ENCODE measurements at places on chromosomes 1 and 21. TPM values are rescaled to one million over a fixed set of nuclear protein-coding genes. Genes with fewer than 3 reads are reported as not detected.
A peak's percentile ranks its signal among the peaks of the same experiment; 100 is the strongest.

Gene FBXO2
- polyA plus RNA-seq: 14.3 TPM

Gene PRELP
- not detected for polyA plus RNA-seq

Gene LRRC38
- not detected for polyA plus RNA-seq

Gene PRKAB2
- polyA plus RNA-seq: 11.2 TPM

Gene CLDN17
- not detected for polyA plus RNA-seq

Gene IL19
- not detected for polyA plus RNA-seq

Gene RHD
- not detected for polyA plus RNA-seq

GRCh38 chr1:36098650-36099365, 10.1 kb downstream of the ADPRS start:
- DNase-seq: no peak

DNA sequence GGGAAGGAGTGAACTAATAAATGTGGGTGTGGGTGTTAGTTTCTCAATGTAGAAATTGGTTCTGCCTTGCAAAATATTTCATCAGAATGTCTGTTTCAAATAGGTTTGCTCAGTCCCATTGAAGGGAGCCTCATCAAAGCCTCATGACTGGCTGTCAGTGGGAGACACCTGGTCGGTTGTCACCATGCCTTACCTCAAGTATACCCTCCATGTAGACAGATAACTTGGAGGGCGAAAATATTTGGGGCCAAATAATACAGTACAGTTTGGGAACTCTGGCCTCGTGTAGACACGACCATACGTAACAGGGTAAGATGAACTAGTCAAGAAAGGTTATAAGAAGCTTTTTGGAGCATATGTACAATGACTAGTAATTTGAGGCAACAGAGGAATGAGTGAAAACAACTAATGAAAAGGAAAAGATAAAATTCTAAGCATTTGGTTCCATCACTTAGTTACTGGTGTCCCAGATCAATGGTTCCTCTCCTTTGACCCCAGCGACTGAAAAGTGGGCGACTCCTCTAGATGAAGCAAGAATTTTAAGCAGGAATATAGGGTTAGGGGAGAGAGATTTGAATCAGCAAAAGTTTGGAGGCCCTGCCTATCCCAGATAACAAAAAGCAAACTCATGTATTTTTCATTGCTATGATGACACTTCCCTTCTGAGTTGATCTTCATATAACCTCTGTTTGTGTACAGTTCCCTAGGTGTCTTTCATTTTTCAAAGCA, 163.9 kb downstream of the LRRC40 start:
- DNase-seq: no peak

GRCh38 chr1:221740993-221741702, 741 bp downstream of the DUSP10 start:
- peak; percentile 38 for DNase-seq

GRCh38 chr1:66380452-66381212, 153.3 kb upstream of the SGIP1 start:
- DNase-seq: no peak

- no peak for DNase-seq
Observed at GRCh38 chr21:36813052-36813451, 114.1 kb downstream of the SIM2 start.

GRCh38 chr1:231724876-231725647, 98.5 kb downstream of the DISC1 start:
- peak; percentile 79 for DNase-seq

GRCh38 chr1:167463080-167463479, 55.2 kb downstream of the CD247 start:
- DNase-seq: no peak

DNA sequence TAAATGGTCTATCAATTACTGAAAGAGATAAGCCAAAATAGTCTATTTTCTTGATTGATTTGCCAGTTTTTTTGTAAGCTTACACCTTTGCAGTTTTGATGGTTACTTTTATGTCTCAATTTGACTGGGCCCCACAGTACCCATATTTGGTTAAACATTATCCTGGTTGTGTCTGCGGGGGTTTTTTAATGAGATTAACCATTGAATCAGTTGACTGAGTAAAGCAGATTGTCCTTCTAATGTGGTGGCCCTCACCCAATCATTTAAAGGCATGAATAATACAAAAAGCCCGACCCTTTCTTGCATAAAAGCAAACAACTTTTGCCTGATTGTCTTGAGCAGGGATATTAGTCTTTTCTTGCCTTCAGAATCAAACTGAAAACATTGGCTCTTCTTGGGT, 650.0 kb upstream of the RGS18 start:
- no peak for DNase-seq

DNA sequence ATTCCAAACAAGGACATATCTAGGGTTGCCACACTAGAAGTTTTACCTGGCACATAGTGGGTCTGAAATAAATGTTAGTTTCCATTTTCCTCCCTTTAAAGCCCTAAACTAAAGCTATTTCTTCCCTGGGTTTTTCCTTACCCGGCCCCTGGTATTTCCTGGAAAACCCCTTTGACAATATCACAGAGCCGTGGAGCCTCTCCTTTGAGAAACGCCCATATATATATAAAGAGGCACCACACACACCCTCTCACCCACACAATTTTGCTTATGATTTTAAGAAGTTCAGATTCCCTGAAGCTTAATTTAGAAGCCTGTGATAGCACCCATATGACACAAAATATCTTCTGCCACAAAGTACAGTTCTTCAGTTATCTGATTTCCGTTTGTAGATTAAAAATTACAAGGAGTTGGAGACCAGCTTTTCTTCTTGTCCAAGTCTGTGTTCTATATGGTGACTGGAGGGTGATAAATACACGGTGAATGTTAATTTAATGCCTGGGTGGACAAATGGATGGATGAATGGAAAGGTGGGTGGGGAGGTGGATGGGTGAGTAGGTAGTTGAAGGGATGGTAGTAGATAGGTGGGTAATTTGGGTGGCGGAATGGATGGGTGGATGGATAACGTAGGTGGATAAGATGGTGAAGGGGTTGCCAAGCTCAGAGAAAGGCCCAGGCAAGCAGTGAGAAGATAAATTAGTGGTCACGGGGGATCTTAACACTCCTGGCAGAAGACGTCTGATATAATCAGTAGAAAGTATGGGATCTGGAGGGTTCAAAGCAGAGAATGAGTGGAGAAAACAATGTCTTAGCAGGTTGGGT, 154.4 kb upstream of the FGGY start:
- no peak for DNase-seq

DNA sequence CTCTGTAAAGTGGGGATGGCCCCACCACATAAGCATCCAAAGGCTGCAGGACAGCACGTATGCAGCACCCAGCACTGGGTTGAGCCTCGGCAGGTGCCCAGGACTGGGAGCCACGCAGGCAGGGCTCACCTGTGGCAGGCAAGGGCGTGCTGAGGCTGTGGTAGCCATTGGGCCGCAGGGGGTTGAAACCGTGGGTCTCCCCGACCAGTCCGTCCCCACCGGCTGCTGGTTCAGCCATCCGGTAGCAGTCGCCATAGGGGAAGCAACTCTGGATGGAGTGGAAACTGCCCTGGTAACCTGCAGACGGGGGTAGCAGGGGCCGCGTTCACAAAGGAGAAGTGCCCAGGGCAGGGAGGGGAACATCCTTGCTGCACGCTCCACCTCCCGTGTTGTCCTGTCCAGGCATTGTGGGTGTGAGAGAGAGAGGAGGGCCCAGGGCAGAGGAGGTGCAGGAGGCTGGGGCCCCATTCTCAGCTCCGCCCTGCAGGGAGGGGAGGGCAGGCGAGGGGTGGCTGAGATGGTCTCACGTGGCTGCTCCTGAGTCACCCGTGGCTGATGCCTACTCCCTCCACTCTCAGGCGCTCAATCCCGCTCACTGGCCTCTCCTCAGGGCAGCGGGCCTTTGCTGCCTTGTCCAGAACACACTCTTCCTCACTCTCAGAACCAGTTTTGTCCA, 49.9 kb downstream of the DMRTB1 start:
- no peak for DNase-seq

DNA sequence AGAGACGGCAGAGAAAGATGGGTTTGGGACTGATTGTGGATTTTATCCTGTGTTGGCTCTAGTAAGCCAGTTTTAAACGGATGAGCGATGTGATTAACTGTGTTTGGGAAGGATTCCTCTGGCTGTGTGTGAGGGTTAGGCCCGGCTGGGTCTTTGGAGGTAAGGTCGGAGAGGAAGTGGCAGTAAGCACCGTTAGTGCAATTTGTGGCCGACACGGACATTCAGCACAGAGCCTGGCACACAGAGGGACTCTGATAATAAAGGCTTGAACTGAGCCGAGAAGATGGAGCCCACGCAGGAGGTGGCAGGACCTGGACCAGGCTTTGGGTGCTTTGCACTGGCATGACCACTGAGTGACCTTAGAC, 1.3 kb downstream of the MTFR1L start:
- no peak for DNase-seq

DNA sequence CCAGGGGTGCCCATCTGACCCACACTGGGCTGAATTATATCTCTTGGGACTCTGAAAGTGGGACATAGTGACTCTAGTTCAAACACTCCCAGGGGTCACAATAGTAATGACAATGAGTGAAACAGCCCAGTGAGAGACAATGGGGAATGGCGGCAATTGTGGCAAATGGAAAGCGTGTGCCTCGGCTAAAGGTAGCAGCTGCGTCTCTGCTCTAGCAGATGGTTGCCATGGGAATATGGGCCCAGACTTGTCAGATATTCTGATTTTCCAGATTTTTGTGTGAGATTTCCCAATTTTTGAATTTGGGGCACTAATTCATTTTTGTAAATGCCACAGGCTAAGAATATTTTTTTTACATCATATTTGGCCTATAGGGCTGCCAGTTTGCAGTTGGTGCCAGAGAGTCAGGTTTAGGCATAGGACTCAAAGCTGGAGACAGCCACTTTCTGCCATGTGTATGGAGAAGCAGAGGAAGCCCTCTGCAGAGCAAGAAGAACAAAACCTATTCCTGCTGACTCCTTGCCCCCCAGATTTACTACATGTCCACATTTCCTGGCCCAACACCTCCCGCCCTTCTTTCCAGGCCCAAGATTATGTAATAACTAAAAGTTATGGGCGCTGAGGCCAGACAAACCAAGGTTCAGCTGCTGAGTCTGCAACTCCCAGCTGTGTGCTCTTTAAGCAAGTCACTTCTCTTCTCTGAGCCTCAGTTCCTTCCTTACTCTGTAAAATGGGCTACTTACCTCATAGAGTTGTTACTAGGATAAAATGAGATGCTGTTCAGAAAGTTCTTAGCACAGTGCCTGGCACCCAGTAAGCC, 21.6 kb upstream of the PTP4A2 start:
- no peak for DNase-seq

- DNase-seq: no peak
Observed at GRCh38 chr1:38817267-38818174, 42.1 kb downstream of the RRAGC start.

DNA sequence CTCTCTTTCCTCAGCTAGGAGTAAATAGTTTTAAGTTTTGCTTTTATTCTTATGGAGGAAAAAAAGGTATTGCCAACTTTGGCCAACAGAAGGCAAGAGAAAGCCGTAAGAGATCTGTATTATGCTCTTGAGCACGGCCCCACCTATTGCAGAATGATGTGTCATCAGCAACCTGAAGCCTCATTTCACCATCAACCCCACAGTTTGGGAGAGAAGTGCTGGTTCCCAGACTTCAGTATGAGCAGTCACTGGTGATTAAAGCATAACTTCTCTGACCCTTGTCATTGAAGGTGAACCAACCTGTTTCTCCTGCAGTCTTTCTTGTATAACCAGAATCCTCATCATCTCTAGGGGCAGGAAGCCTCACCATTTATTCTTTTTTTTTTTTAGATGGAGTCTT, 100.2 kb downstream of the SIPA1L2 start:
- no peak for DNase-seq

GRCh38 chr1:171083222-171083621, 7.5 kb upstream of the FMO3 start:
- DNase-seq: no peak

DNA sequence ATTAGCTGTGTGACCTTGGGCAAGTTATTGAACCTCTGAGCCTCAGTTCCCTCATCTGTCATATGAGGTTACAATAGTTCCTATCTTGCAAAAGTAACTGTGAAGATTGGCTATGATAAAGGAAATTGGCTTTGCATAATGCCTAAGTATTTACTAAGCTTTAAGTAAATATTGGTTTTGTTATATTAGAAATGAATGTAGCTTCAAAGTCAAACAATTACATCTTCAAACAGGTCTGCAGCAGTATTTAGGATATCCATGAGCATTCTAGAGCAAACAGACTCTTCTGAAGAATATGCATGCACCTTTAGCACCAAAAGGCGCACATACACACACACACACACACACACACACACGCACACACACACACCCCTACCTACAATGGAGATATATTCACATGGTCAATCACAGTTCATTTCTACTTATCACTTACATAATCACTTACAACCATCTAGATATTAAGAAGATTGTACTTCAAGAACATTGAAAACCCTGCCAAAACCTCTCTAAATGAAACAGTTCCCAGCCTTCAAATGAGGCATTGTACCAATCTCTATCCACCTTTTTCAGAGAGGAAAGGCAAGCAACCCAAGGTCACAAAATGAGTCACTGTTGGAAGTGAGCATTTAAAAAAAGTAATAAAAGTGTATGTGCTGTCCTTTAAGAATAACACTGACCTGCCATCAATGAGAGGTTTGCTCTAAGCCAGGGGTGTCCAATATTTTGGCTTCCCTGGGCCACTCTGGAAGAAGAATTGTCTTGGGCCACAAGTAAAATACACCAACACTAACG, 13.4 kb upstream of the FAM43B start:
- no peak for DNase-seq

GRCh38 chr21:27796106-27796505, 829.2 kb upstream of the ADAMTS5 start:
- no peak for DNase-seq

GRCh38 chr1:229230140-229230892, 40.6 kb upstream of the RAB4A start:
- no peak for DNase-seq

DNA sequence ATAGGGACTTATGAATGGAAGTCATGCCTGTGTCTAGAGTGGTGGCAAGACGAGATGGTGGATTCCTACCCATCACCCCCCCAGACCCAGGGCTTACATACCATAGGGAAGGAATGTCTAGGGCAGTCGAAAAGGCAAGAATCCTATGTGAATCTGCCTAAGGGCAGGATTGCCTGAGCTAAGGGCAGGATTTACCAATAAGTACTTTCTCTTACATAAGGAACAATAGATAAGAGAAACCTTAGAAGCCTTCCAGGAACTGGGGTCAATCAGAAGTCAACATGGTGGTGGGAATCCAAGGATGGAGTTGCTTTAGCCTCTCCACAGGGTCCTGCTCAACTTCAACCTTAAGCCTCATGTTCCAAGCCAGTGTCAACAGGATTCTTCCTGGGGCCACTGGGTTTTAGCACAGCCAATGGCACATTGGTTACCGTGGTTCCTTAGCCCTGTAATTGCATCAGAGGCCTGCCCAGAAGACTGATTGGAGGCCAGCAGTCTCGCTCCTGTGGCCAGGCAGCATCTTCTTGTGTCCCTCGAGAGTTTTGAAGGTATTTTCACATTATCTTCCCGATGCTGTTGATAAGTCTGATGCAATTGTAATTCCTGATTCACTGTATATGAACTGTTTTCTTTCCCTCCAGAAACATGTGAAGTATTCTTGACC, 20.7 kb downstream of the BACE2 start:
- no peak for DNase-seq

- DNase-seq: no peak
Observed at GRCh38 chr1:89060091-89060490, 4.9 kb downstream of the GBP1 start.

GRCh38 chr1:67190942-67191341, 24.7 kb downstream of the IL23R start:
- DNase-seq: no peak

Measured in A549 (cell line).